ENCODE measurements at places on chromosomes 16 and 17. TPM values are rescaled to one million over a fixed set of nuclear protein-coding genes. Genes with fewer than 3 reads are reported as not detected.

DNA sequence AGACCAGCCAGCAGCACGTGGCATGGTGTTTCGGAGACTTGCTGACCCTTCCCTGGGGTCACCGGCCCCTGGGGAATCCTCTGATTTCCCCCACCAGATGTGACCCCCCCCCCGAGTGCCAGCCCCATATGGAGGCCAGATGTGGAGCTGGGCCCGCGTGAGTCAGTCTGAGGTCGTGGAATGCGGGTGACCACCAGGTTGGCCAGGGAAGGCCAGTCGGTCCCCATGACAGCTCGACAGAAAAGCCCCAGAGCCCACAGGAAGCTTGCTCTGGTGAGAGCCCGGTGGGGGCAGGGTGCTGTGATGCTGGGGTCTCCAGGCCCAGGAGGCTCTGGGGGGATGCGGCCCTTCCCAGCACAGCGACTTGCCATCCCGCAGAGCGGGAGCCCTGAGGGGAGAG is 209.0 kb downstream of the NTN1 start:
- peaks cover 2% of the 10 kb centered on the region for H3K4me1 ChIP-seq
- H3K36me3 ChIP-seq: no peaks in the 10 kb centered on the region
- no peak overlapping the region for H3K4me3 ChIP-seq
- H3K27ac ChIP-seq: no peak overlapping the region
- DNase-seq: no peak

The TBC1D3L gene
- 16.8 TPM for total RNA-seq

The FA2H gene
- not detected for total RNA-seq

GRCh38 chr17:19295473-19296135 is 58.4 kb downstream of the EPN2 start:
- no peak overlapping the region for H3K4me3 ChIP-seq
- H3K27me3 ChIP-seq: peaks cover 11% of the 10 kb centered on the region
- H3K27ac ChIP-seq: no peak overlapping the region
- no peak for DNase-seq

The NMT1 gene
- 176 TPM for total RNA-seq

- H3K4me1 ChIP-seq: peaks cover 26% of the 10 kb centered on the region
- peaks cover 5% of the 10 kb centered on the region for H3K27me3 ChIP-seq
- H3K4me3 ChIP-seq: peak overlapping the region; percentile 72
- peak; percentile 76 for DNase-seq
- H3K27ac ChIP-seq: peak overlapping the region; percentile 49
Measured at GRCh38 chr17:82332669-82333278, 792 bp downstream of the SECTM1 start.

- H3K4me3 ChIP-seq: peak overlapping the region; percentile 58
- H3K36me3 ChIP-seq: peaks cover 12% of the 10 kb centered on the region
- no peaks in the 10 kb centered on the region for H3K27me3 ChIP-seq
- H3K4me1 ChIP-seq: peaks cover 35% of the 10 kb centered on the region
- peak overlapping the region; percentile 89 for H3K27ac ChIP-seq
Measured at GRCh38 chr16:67546761-67547422, 15.4 kb upstream of the CTCF start.
